ENCODE measurements at places on chromosomes 7 and 10.

DNA sequence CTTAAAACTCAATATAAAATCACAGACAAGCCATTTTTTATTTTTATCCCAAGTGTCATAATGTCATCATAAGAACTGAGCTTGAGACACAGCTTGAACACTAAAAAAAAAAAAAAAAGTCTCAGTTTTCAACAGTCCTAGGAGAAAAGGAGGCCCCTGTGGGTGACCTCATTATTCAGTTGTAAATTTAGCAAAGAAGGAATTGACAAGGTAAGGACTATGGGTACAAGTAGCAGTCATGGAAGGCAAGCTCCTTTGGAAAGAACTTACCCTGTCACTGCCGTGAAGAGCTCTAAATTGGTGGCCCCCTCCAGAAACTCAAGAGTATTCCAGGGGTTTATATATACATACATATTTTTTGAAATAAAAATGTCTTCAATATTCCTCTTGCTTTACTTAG, 864.4 kb upstream of the KCND2 start:
- DNase-seq, result no peak

DNA sequence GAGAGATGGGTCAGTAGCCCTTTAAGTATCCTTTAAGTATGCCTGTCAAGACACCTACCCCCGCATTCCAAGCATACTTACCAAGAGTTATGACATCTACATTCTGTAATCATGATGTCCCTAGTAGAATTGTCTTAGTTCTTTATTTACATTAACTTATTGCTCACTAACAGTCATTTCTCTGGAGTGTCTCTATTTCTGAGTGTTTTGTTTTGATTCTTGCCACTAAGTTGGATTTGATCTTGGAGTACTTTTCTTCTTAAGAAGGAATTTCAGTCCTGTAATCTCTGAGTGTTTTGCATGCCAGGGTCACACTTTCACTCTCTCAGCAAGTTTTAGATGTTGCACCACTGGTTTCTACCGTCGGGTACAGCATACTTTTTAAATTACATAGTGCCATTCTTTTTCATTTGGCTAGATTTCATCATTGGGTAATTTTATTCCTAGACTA, 1053.9 kb downstream of the KCNMA1 start:
- no peak for DNase-seq

GRCh38 chr7:50209461-50210135, 94.9 kb upstream of the IKZF1 start:
- peak; percentile 16 for DNase-seq

GRCh38 chr7:146966274-146966673, 849.7 kb downstream of the CNTNAP2 start:
- no peak for DNase-seq

- no peak for DNase-seq
These were observed 216.3 kb downstream of the CHRM2 start for GRCh38 chr7:137084607-137085380.

DNA sequence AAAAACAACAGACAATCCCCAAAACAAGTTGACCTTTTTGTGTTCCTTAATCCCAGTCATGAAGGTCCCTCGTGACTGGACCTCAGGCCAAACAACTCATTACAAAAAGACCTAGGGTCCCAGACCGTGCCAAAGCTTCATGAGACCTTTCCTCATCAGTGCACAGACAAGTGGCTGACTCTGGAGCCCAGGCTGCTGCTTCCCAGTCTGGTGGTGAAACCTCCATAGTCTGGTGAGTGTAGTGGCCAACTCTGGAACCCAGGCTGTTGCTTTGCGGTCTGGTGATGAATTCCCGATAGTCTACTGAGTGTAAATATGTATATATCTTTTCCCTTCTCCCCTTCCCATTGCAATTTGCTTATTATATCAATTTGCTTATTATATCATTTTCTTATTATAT, 22.1 kb upstream of the SLC18A3 start:
- no peak for DNase-seq
